HAP-1 (cell line): ENCODE measurements at places on chromosomes 1 and 21.

DNA sequence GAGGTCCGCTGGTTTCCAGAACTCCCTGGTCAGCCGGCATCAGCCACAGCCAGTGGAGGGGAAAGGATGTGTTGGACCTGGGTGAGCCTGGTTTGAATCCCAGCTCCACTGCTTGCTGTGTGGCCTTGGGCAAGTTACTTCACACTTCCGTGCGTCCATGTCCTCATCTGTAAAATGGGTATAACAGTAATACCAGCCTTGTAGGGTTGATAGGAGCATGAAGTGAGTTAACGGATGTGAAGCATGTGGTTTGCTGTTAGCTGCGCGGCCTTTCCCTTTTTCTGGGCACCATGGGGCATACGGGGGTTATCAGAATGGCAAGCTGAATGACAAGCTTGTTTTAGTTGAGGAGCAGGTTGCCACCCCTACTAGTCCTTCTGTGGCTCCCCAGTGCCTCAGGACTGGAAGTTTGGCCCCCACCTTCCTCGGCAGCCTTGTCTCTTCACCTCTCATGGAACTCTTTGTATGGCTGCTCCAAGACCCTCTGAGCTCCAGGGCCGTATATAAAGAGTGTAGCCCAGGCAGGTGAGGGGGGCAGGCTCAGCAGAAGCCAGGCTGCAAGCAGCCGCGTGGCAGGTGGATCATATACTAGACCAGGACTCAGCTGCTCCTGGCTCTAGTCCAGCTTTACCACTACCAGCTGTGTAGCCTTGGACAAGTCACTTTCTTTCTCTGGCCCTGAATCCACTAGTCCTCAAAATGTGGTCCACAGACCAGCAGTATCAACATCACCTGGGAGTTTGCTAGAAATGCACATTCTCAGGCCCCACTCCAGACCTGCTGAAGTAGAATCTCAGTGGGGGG is 95.4 kb downstream of the LACTBL1 start:
- no peak for DNase-seq

- DNase-seq, result no peak
These were observed 70.3 kb upstream of the TINAGL1 start for GRCh38 chr1:31505911-31506497.

DNA sequence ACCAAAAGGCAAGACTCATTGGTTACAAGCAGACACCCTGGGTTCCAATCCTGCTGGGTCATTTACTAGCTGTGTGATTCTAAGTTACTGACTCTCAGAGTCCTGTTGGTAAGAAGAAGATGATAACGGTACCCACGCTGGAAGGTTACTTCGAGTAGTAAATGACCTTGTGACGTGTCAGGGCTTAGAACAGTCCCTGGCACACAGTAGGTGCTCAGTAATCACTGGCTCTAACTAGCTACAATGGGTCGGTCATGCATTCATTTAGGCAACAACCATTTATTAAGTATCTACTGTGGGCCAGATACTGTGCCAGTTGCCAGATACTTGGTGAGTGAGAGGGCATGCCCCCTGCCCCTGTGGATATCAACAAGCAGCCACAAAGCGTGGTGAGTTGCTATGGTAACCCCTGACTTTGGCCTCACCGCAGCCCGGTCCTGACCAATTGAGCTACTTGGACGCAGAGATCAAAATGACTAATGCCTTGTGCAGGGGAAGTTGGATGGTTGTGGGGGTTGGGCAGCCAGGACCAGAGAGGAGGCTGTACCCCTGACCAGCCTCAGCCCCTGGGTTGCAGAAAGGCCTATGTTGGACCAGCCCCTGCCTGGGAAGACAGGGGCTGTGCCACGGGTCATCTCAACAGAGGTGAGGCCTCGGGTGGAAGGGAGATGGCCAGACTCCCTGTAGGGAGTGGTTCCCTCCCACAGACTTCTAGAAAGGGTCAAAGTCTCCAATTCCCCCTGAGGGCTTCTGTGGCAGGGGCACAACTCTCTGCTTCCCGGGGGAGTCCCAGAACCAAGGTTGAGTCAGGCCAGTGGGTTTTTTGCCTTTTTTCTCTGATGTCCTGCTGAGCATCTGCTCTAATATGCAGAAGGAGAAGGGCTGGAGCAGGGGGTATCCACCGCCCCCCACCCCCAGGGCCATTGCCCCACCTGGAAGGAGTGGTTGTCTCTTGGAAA is 16.0 kb downstream of the DHRS3 start:
- no peak for DNase-seq

GRCh38 chr1:223810586-223810985 is 35.2 kb downstream of the TP53BP2 start:
- DNase-seq, result no peak

- DNase-seq, result peak; percentile 69
These were observed 517 bp downstream of the LRIG2 start for GRCh38 chr1:113073479-113073950.

DNA sequence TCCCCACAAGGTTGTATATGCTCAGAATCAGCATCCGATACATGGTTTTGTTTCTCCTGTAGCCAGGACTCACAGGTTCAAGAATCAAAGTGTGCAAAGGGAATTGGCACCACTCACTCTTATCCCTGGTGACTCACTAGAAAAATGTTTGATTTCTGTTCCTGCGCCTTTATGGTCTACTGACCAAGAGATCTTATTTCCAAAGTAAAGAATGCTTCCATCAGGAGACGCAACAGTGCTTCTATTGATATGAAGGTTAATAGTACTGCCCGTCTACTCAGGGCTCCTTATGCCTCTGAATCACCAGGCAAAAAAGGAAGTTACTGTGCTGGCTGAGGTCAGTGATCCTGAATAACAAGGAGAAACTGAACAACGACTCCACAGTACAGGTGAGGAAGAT is 1392.0 kb upstream of the PRMT6 start:
- DNase-seq, result no peak

DNA sequence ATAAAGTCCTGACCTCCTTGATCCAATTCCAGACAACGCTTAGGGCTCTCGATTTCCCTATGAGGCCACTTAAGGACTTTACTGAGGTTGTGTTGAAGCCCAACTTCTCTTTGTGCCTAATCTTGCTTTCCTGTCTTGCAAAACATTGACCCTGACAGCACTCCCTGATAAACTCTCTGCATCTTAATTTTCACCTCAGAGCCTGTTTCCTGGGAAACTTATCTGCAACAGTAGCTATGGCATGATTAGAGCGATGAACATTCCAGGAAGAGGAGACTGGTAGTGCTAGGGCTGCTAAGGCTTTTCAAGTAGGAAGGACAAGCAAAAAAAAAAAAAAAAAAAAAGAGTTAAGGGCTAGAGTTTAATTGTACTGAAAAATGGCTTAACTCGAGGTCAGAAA is 118.9 kb downstream of the RGS21 start:
- DNase-seq, result no peak

- DNase-seq, result no peak
These were observed 8.7 kb downstream of the WNT3A start for GRCh38 chr1:228015276-228016180.

DNA sequence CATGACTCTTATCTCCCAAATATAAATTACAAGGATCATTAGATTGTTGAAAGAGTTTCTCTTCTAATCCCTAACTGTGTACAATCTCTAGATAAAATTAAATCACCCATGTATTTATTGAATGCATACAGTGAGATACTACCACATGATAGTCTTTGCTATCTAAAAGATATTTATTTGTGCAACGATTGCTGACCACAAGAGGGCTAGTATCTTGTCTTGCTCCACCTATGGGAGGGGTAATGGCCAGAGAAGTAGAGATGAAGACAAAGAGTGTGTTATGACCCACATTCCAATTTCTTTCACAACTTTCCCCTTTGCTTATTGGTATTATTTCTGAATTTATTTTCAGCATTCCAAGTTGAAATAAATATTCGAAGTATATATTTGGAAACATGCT is 13.7 kb downstream of the PYHIN1 start:
- DNase-seq, result no peak

GRCh38 chr1:1359308-1359663 is 931 bp upstream of the MXRA8 start:
- DNase-seq, result no peak

GRCh38 chr1:2208309-2209239 is 14.0 kb upstream of the FAAP20 start:
- DNase-seq, result no peak

GRCh38 chr1:94522304-94522703 is 19.3 kb downstream of the F3 start:
- DNase-seq, result peak; percentile 49

DNA sequence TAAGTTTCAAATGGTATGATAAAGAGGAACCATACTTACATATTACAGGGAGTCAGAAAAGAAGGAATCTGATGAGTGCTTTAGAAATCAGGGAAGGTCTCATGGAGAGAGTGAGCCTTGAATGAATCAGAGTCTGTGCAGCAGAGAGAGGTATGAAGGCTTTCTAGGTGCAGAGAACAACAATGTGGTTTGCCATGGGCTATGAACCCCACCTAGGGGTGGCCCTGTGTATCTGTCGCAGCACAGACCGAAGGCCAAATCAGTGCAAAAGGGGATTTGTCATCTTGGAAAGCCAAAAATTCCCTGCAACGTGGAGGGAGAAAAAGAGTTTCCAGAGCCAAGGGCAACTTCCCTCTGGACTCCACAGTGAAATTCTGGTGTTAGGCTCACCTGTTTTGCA is 3.5 kb downstream of the PAPPA2 start:
- peak; percentile 28 for DNase-seq

GRCh38 chr1:15042866-15043265 is 110.7 kb upstream of the TMEM51 start:
- DNase-seq, result no peak

GRCh38 chr1:223243441-223244050 is 100.5 kb upstream of the TLR5 start:
- DNase-seq, result no peak

DNA sequence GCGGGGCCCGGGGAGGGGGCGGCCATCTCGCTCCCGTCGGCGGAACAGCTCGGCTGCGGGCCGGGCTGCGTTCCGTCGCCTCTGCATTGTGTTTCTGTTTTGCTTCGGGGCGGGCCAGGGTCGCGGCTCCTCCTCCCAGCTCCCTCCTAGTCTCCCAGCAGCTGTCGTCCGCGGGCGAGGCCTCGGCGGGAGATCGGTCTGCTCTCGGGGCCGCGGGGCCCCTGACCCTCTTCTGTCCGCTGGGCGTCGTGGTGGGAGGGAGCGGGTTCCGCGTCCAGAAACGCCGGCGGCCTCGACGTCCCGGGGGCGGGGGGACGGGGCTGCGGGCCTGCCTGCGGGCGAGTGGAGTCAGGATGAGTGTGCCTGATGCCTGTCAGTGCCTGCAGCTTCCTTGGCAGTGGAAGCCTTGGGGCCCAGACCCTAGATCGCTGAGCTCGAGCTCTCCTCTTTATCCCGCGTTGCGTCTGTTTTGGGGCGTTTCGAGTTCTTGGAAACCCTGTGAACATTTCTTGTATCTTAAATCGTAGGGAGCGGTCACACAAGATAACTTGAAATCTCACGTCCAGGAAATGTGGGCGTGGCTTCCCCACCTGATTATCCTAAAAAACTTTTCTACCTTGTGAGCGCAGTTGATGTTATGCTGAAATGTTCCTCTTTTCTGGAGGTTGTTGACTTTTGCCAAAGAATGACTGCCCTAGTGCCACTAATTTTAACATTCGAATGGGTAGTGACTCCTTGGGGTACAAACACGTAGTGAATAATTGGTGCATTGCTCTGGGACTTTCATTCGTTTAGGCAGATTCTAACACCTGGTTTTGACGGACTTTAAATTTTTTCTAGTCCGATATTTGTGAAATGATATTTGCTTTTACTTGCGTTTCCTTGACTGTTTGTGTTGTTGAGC is 676 bp downstream of the MORC3 start:
- DNase-seq, result peak; percentile 64
